ENCODE measurements at places on chromosomes 11 and 22.

DNA sequence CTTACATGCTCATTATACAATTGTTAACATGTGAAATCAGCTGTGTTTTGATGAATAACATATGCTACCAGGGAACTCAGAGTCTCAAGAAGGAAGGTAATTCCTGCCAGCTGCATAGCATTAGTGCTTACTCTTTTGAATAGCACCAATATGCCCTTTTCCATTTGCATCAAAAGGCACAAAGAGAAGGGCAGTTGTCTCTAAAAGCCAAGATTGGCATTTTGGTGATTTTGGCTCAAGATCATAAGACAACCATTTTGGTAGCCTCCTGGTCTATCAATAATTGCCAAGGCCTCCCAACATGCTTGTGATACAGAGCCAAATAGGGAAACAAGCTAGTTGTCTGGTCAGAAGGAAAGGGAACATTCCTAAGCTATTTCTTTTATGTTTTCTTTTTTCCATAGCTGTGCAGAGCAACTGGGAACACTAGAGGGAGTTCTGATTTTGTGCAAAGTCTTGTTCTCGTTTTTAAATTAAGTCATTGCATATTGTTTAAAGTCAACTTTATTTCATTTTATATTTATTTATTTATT lies 416.7 kb upstream of the CHORDC1 start:
- no peak for DNase-seq

GRCh38 chr22:22938672-22939587 lies 51.3 kb downstream of the IGLL5 start:
- DNase-seq = peak; percentile 28

DNA sequence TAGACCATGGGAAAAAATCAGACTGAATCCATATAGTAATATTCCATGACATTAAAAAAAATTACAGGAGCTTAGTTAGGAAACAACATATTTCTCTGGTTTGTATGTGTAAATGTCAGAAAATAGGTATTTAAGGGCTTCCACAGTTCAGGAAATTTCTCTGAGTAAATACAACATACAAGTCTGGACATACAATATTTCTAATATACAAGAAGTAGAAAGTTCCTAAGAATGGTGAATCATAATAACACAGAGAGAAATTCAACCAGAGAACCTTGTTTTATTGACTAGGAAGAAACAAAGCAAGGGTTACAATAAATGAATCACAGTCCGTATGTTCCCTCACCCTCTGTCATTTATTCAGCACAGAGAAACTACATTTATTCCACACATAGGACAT lies 532.7 kb upstream of the FAT3 start:
- DNase-seq = no peak

DNA sequence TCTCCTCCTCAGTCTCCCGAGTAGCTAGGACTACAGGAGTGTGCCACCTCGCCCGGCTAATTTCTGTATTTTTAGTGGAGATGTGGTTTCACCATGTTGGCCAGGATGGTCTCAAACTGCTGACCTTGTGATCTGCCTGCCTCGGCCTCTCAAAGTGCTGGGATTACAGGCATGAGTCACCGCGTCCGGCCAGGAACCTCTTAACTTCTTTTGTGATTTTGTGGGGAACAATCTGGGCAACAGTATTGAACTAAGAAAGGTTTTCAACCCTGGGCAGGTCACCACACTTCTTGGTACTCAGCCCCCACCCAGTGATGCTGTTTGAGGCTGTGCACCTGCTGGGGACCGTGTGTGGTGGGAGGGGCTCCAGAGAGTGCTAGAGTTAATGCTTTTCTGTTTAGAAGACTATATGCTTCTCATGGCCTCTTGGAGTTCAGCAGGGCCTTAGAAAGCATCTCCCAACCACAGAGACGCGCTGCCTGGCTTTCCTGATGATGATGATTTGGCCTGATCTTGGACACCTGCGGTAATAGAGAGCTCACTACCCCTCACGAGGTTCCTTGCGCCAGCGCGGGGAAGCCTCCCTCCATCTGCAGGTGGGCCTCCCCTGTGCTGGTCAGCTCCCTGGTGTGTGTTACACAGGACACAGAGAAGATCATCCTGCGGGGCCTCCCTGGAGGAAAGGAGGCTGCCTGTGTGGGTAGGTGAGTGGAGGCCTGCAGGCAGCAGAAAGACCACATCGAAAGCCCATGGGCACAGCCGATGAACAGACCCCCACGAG lies 1.2 kb downstream of the DENND6B start:
- no peak for DNase-seq

DNA sequence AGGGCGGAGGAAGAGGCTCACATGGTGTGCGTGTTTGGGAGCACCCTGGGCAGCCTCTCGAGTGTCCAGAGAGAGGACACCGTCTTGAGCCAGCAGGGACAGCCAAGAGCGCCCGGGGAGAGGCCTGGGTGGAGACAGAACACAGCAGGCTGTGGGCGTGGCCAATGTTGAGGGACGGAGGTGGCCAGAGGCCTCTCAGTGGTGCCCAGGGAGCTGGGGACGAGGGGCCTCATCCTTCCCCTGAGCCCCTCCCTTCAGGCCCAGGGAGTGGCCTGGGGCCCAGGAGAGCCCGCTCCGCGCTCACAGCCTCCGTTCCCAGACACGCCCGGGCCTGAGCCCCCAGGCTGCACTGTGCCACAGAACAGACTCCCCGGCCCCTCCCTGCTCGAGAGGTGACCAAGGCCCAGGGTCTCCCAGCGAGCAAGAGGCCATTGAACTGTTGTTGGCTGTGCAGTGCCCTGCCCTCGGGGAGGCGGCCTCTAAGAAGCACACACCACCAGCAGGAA lies 48.4 kb downstream of the CDKN1C start:
- no peak for DNase-seq

GRCh38 chr11:117187007-117187406 lies 8.5 kb downstream of the SIDT2 start:
- no peak for DNase-seq

DNA sequence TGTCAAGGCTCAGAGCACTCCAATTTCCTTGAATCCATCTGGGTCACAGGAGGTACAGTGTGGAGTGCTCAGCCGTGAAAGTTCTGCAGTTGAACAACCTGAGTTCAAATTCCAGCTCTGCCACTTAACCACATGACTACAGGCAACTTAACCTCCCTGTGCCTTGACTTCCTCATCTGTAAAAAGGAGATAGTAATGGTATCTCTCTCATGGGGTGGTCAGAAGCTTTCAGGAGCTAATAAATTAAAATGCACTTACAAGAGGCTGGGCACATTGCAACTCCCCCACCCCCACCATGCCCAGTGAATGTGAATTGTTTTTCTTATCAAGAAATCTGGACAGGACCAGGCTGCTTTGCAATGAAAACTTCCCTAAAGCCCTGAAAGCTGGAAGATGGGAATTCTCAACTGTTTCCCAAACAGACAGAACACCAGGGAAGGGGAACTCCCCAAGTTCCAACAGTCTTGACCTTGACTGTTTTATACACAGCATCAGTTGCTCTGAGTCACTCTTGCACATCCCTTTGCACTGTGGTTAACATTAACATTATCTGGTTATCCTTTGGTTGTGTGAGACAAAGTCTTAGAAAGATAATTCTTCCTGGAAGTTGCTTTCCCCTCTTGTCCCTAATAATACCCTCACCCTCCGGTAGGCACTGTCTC lies 137.0 kb downstream of the SLC1A2 start:
- DNase-seq = no peak

DNA sequence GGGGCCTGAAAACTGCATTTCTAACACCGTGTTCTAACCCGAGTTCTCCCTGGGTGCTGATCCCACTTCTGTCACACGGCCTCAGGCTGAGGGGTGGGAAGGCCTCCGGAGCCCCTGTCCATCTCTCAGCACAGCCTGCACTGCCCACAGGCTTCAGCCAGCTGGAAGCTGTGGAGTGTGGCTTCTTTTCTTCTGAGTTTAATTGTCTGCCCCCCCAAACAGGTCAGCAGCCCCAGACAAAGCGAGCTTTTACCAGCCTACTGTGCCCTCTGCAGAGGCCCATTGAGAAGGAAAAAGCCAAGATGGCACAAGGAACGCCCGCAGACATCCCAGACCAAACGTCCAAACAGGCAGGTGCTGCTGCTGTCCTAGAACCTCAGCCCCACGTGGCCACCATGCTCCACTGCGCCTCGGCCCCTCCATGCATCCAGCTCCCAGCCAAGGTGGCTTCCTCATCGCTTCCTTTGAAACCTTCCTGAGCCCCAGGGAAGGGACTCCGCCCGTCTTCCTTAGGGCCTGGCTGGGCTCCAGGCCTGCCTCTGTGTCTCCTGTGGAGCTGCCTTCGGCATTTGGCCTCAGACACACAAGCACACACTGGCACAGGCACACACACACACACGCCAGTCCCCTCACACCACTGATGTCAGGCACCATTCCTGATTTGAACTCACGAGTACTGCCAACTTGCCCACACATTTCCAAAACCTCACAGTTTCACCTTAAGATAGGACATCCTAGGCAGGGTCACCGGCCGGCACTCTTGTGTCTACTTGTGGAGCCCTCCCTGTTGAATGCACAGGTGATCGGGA lies 1.7 kb downstream of the MOB2 start:
- DNase-seq = no peak

DNA sequence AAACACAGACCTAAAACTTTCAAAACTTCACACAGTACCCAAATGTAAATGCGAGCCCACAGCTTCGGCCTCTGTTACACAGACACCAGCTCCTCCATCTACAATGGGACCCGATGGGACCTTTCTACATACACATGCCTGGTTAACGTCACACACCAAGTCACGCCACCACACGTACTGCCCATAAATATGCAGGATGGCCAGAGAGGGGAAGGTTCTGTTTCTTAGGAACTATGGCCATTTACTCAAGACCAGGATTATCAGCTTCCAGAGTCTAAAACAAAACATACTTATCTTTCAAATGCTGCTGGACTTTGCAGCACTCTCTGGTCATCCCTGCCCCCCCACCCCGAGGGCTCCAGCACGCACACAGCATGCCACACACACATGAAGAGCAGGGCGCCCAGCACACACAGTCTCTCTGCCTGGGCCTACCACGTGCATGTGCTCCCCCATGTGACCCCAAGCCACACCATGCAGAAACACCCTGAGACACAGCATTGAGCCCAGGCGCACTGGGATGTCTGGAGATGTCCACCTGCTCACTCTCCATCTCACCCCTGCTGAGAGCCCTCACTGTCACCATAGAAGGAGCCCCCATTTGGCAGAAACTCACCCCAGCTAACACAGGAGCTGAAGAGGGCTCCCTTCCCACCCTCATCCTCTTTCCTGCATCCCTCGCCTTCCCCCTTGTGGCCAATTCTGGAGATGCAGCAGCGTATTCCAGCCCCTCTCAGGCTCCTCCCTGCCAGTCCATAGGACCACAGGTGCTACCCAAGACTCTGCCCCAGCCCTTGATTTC lies 61.8 kb downstream of the SLC22A12 start:
- DNase-seq = peak; percentile 78

DNA sequence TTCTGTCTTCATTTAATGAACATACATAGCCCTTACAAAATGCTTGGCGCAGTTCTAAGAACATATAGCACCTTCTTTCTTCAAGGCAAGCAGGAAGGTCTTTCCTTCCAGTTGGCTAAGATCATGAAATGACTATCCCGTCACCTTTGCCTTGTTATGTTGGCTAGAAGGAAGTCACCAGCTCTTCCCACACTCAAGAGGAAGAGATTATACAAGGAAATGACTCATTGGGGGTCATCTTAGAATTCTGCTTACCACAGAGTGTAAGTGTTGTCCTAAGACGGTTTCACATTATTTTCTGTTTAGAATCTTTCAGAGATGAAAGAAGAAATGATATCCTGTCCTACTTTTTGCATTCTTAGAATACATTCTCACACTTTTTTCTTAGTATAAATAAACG lies 808.0 kb upstream of the LUZP2 start:
- DNase-seq = no peak

DNA sequence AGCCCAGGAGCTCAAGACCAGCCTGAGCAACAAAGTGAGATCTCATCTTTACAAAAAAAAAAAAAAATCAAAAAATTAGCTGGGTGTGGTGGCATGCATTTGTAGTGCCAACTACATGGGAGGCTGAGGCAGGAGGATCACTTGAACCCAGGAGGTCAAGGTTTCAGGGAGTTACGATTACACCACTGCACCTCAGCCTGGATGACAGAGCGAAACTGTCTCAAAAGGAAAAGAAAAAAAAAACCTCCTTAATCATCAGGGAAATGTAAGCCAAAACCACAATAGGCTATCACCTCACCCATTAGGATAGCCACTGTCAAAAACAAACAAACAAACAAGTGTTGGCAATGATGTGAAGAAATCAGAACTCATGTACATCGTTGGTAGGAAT lies 13.4 kb downstream of the DGCR2 start:
- DNase-seq = no peak

- no peak for DNase-seq
These were observed 2.8 kb upstream of the MMP1 start for GRCh38 chr11:102800767-102801166.

GRCh38 chr11:117761993-117762392 lies 35.0 kb downstream of the DSCAML1 start:
- DNase-seq = no peak
